ENCODE measurements at places on chromosomes 6 and 20.

DNA sequence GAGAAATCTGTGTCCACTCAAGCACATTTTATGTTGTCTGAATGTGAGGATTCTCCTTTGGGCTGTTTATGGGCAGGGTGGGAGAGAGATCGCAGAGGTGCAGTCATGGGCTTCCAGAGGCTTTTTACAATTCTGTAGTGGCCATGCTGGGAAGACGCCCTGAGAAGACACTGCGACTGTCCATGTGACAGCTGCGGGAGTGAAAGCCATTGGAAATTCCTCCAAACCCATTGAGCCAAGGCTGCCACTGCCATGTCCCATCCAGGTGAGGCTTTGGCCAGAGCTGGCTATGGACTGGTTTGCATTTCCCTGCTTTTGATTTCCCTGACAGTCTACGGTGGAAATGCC, 216.9 kb upstream of the ECI2 start:
- H3K27me3 ChIP-seq = no peaks in the 10 kb centered on the region
- H3K36me3 ChIP-seq = no peaks in the 10 kb centered on the region
- no peaks in the 10 kb centered on the region for H3K4me1 ChIP-seq
- H3K4me3 ChIP-seq = no peak overlapping the region
- no peak for DNase-seq
- H3K27ac ChIP-seq = no peak overlapping the region

- no peak overlapping the region for H3K4me3 ChIP-seq
- DNase-seq = no peak
- H3K4me1 ChIP-seq = no peaks in the 10 kb centered on the region
- H3K36me3 ChIP-seq = no peaks in the 10 kb centered on the region
- no peak overlapping the region for H3K27ac ChIP-seq
Observed at GRCh38 chr6:5905431-5906339, 101.0 kb downstream of the NRN1 start.

DNA sequence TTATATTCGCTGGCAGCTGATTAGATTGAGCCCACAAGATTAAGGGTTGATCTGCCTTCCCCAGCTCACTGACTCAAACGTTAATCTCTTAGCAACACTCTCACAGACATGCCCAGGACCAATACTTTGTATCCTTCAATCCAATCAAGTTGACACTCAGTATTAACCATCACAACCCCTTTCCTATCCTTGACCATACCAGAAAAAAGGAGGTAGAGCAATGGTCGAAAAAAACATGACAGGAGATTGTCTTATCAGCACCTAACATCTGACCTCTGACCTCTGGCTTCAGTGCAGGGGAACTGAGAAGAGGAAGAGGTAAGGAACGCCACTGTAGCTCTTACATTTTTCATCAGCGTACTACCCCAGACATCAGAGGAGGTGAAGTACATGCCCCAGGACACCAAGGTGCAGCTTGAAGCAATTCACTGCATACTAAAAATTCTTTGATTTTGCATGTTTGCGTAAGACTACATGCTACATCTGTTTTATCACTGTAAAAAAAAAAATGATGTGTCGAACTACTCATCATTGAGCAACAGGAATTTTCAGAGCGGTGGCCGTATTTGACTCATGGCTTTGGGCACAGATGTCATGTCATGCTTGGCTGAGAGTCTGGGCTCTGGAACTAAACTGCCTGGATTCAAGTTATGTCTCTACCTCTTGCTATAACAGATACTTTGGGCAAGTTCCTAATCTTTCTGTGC, 188.0 kb upstream of the TAB2 start:
- H3K27me3 ChIP-seq = no peaks in the 10 kb centered on the region
- peaks cover 78% of the 10 kb centered on the region for H3K4me1 ChIP-seq
- peak overlapping the region; percentile 88 for H3K27ac ChIP-seq
- DNase-seq = no peak
- H3K36me3 ChIP-seq = peaks cover 43% of the 10 kb centered on the region

DNA sequence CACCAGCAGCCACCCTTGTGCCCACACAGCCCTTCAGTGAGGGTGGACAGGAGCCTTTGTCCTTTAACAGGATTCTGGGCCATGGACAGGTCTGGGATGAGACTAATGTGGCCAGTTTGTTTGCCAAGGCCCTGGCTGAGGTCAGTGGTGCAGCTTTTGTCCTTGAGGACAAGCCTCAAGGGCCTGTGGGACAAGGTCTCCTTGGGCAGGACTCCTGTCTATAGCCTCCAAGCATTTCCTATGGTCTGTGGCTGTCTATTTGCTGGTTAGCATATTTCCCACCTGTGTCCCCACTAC, 44.1 kb downstream of the SUN5 start:
- H3K4me3 ChIP-seq = no peak overlapping the region
- peaks cover 25% of the 10 kb centered on the region for H3K4me1 ChIP-seq
- H3K27ac ChIP-seq = no peak overlapping the region
- peaks cover 17% of the 10 kb centered on the region for H3K36me3 ChIP-seq
- no peaks in the 10 kb centered on the region for H3K27me3 ChIP-seq

GRCh38 chr6:130598021-130598989, 228.9 kb upstream of the SMLR1 start:
- H3K4me3 ChIP-seq = no peak overlapping the region
- no peak for DNase-seq
- H3K36me3 ChIP-seq = peaks cover 14% of the 10 kb centered on the region
- no peak overlapping the region for H3K27ac ChIP-seq
- H3K4me1 ChIP-seq = peaks cover 16% of the 10 kb centered on the region
- H3K27me3 ChIP-seq = no peaks in the 10 kb centered on the region

- peaks cover 79% of the 10 kb centered on the region for H3K36me3 ChIP-seq
- H3K27me3 ChIP-seq = no peaks in the 10 kb centered on the region
- no peak for DNase-seq
- H3K4me1 ChIP-seq = peaks cover 33% of the 10 kb centered on the region
- H3K4me3 ChIP-seq = no peak overlapping the region
Observed at GRCh38 chr6:106551155-106551554, 78.1 kb downstream of the RTN4IP1 start.

- peaks cover 1% of the 10 kb centered on the region for H3K36me3 ChIP-seq
- peak within 1 kb of the TSS; percentile 33 for H3K27ac ChIP-seq
- H3K4me3 ChIP-seq = peak within 1 kb of the TSS; percentile 81
- H3K4me1 ChIP-seq = peaks cover 16% of the 10 kb centered on the region
Observed at GRCh38 chr6:41780551-41781365, at the start of gene PRICKLE4. Gene PRICKLE4, plus strand, starts transcription at chr6:41780782. Its CDS starts 2,692 bp downstream, at chr6:41783474.

DNA sequence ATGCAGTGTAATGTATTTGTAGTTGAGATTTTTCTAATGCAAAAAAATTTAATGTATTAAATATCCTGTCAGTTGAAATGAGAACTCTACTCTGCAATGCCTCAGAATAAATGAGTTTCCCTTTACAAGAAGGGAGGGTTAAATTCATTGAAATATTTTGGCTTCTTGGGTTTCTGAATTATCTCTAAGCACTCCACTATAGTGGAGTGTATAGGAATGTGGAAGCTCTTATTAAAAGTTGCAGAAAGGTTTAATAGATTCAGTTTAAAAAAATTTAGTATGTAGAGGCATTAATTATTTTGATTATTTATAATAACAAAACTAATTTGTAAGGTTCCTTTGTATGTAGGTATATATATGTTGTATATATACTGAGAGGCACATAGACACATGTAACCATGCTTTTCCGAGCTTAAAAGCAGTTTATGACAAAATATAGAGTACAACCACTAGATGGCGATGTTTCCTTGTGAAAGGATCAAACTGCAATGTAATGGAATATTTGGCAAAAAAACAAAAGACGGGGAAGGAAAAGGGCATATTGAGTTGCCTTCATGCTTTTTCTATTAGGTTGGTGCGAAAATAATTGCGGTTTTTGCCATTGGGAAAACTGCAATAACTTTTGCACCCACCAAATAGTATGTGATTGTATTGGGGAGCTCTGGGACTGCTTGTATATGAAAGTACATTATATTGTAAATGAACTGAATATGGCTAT, 144.2 kb downstream of the MYO6 start:
- DNase-seq = no peak
- H3K36me3 ChIP-seq = no peaks in the 10 kb centered on the region
- H3K4me1 ChIP-seq = no peaks in the 10 kb centered on the region
- H3K27me3 ChIP-seq = no peaks in the 10 kb centered on the region

Data from activated CD8-positive, alpha-beta memory T cell treated with anti-CD3 and anti-CD28 coated beads, Interleukin-2, amount 10 ng/mL, durations not matched to agents 7 days and 5 days (primary cell).